Activated CD4-positive, alpha-beta T cell treated with anti-CD3 and anti-CD28 coated beads, Interleukin-2, amount 10 ng/mL, durations not matched to agents 24 days and 14 days (primary cell): ENCODE measurements at places on chromosomes 2 and 18. TPM values are rescaled to one million over a fixed set of nuclear protein-coding genes. Genes with fewer than 3 reads are reported as not detected.

Gene SF3B1
- 259 and 278 TPM in 2 replicates for total RNA-seq

- H3K4me3 ChIP-seq, result no peak overlapping the region
- peak; percentile 40 for DNase-seq
- H3K27ac ChIP-seq, result no peak overlapping the region
- H3K4me1 ChIP-seq, result peaks cover 3% of the 10 kb centered on the region
Measured at GRCh38 chr2:120189189-120189588, 34.0 kb downstream of the TMEM185B start.

DNA sequence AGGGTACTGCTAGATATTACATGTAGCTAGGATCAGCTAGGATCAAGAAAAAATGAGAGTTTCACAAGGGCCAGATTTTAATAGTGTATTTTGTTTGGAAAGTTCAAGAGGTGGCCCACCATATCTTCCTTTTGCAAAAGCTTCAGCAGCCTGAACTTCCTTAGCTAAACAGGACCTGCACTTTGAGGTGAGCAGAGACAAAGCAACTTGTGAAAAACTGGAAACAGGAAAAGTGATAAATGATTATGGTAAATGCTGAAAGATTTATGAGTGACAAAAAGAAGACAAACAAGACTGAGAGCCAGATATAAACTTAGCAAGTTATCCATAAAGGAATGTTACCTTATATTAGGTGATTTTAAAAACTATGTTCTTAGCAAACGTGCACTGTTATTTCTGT is 123.6 kb downstream of the ZNF521 start:
- no peaks in the 10 kb centered on the region for H3K4me1 ChIP-seq
- peaks cover 2% of the 10 kb centered on the region for H3K27me3 ChIP-seq
- H3K4me3 ChIP-seq, result no peak overlapping the region

DNA sequence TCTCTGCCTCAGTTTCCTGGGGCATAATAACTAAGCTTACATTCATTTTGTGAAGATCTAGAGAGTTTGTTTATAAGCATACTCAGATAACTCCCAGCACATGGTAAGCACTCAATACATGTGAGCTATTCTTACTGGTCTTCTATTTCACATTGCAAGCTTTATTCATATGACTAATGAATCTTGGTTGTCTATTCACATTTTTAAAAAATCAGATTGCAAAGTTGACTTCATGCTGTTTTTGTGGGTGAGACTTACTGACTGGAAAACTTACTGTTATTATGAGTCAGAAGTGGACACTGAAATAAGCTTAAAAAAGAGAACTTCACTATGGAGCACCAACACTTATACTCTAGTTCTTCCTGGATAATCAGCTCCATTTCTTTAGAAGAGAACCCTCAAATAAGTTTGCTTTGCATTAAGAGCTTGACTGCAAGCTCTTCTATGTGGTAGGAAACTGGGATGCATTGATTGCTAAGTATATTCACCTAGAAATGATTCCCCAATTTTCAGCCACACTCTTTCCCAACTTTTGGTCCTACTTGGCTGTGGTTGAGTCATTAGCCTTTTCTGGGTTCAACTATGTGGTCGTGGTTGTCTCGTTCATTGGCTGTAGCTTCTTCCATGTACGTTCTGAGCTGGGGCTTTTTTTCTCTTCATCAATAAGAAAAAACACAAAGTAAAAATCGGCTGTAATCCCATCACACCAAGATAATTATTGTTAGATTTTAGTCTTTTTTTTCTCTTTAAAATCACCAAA is 29.5 kb upstream of the RBMS1 start:
- H3K36me3 ChIP-seq, result no peaks in the 10 kb centered on the region
- no peak overlapping the region for H3K4me3 ChIP-seq
- DNase-seq, result no peak
- peaks cover 2% of the 10 kb centered on the region for H3K27me3 ChIP-seq
- H3K4me1 ChIP-seq, result no peaks in the 10 kb centered on the region
